ENCODE measurements at places on chromosomes 11 and 22. TPM values are rescaled to one million over a fixed set of nuclear protein-coding genes. Genes with fewer than 3 reads are reported as not detected.

- H3K27ac ChIP-seq, result no peak overlapping the region
- no peaks in the 10 kb centered on the region for H3K27me3 ChIP-seq
- no peak overlapping the region for H3K4me3 ChIP-seq
- H3K36me3 ChIP-seq, result peaks cover 16% of the 10 kb centered on the region
- H3K4me1 ChIP-seq, result peaks cover 11% of the 10 kb centered on the region
- no peak for DNase-seq
Measured at GRCh38 chr11:66680966-66681645, 3.4 kb upstream of the RBM4B start.

Gene MAPK8IP1
- total RNA-seq, result 48.1 TPM

Gene SLC35E4
- total RNA-seq, result 2.6 TPM

Gene PGA5
- 0.69 TPM for total RNA-seq

Gene OR51I1
- total RNA-seq, result not detected

- no peak overlapping the region for H3K27ac ChIP-seq
- H3K36me3 ChIP-seq, result no peaks in the 10 kb centered on the region
- no peak overlapping the region for H3K4me3 ChIP-seq
- H3K27me3 ChIP-seq, result peaks cover 33% of the 10 kb centered on the region
- no peak for DNase-seq
Measured at GRCh38 chr11:17552392-17553248, 5.6 kb downstream of the OTOG start.

Measured in progenitor cell of endocrine pancreas (in vitro differentiated cells).